MCF 10A (cell line): ENCODE measurements at places on chromosomes 5 and 9. TPM values are rescaled to one million over a fixed set of nuclear protein-coding genes. Genes with fewer than 3 reads are reported as not detected.

GRCh38 chr5:15012061-15012460 is 140.5 kb upstream of the ANKH start:
- no peak for DNase-seq

DNA sequence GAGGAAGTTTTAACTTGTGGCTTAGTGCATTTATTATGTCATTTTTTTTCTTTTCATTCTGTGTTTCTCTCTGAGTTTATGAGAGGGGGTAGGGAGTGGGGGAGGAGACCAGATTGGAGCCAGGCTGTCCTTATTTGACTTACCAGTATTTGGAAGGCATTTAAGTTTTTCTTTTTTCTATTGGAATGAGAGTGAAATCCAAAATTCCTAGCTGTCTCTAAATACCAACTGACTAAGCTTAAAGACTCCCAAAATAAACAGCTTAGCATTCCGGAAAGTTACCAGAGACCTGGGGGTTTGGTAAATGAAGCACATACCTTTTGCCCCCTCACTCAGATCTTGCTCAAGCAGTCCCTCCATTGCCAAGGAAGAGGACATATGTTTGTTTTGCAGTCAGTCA is 581.9 kb upstream of the BRINP1 start:
- no peak for DNase-seq

The DCAF12 gene
- total RNA-seq: 39.8 and 44.2 TPM in 2 replicates

The ORM2 gene
- total RNA-seq: not detected in 2 replicates

The UGT3A1 gene
- not detected in 2 replicates for total RNA-seq

GRCh38 chr5:116462500-116462899 is 112.1 kb downstream of the SEMA6A start:
- DNase-seq: no peak

The WDR41 gene
- 106 and 107 TPM in 2 replicates for total RNA-seq

The NTRK2 gene
- total RNA-seq: not detected in 2 replicates

The ACO1 gene
- total RNA-seq: 28.6 and 31.4 TPM in 2 replicates

- DNase-seq: peak; percentile 11
Measured at GRCh38 chr5:59218424-59219045, 635.7 kb downstream of the RAB3C start.

DNA sequence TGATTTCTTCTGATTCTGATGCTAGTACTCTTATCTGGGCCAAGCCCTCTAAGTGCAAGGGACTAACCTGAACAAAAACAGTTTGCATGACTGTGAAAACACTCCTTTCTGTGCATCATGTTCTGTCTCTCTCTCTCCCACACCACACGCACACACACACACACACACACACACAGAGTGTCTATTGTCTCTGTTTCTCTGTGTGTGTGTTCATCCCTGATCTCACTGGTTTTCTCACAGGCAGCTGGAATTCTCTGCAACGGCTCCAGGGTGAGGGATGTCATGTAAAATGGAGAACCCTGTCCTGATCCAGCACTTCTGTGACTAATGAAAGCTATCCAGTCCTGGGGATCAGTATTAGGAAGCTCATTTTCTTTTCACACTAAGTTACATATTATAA is 453.1 kb upstream of the RGMB start:
- DNase-seq: no peak

The PHAX gene
- 57.4 and 73.2 TPM in 2 replicates for total RNA-seq

DNA sequence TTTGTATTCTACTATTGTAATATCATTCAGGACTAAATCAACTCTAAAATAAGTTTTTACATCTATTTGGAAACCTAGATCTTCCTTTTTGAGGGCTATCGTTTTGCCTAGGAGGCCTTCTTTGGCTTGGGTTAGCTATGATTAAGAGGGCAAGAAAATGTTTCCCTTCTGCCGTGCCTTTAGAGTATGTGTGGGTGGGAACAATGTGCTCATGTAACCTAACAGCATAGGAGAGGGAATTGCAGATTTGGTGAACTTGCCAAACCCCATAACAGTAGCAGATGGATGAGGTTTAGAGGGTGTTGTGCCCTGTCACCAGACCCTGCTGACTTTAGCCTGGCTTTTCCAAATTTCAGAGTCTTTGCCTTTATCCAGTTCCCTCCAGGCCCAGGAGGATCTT is 339.0 kb downstream of the ADGRV1 start:
- peak; percentile 41 for DNase-seq

The IGFBPL1 gene
- not detected in 2 replicates for total RNA-seq

DNA sequence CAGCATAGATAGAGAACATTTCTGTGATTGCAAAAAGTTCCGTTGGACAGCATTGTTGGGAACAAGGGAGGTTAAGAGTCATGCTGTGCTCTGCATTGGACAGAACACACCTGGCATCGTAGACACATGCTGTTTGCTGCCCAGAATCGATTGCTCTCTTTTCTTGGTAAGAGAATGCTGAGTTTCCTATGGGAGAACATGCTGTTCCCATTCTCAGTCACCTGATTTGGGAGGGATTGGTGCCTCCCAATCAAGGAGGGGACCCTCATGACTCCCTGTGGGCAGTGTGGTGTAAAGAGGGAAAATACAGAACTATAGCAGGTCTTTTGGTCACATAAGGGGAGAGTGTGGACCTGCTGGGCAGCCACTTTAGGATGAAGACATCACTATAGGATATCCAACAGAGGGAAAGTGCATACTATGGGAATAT is 555.4 kb upstream of the CLINT1 start:
- DNase-seq: no peak

The CD72 gene
- 1.6 and 1.8 TPM in 2 replicates for total RNA-seq

DNA sequence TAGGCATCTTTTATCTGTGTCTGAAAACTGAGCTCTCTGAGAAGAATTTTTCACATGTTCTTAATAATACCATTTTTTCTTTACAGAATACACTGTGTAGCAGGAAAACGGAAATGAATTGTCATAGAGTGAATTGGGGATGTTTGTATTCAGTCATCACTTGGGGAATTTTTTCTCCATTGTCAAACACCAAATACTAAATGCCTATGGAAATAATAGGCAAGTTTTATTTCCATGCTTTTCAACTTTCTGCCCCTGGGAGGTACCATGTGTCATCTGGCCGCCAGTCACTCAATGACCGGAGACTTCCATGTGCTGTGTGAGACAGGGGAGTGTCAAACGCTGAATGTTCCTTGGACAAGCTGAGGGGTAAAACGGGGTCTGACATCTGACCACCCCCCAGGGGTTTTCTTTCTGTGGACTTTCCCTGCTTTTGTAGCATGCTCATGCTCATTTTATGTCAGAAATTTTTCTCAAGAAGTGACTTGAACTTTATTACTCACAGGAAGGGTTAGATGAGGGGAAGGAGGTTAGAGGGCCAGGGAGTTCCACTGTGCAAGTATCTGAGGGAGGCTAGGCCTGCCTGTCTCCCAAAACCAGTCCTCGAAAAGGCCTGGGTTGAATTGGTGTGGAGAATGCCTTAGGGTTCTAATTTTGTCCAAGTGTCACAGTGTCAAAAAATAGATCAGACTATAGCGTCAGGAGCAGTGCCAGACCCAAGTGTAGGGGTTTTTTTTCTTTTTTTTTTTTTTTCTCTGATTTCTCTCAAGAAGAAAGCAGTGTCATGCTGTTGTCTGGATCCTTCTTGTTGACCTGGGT is 438.6 kb downstream of the AGTPBP1 start:
- DNase-seq: no peak

- peak; percentile 18 for DNase-seq
Measured at GRCh38 chr5:93336330-93337110, 244.5 kb downstream of the NR2F1-AS1 start.

GRCh38 chr5:154937186-154937717 is 759 bp downstream of the GEMIN5 start:
- no peak for DNase-seq

DNA sequence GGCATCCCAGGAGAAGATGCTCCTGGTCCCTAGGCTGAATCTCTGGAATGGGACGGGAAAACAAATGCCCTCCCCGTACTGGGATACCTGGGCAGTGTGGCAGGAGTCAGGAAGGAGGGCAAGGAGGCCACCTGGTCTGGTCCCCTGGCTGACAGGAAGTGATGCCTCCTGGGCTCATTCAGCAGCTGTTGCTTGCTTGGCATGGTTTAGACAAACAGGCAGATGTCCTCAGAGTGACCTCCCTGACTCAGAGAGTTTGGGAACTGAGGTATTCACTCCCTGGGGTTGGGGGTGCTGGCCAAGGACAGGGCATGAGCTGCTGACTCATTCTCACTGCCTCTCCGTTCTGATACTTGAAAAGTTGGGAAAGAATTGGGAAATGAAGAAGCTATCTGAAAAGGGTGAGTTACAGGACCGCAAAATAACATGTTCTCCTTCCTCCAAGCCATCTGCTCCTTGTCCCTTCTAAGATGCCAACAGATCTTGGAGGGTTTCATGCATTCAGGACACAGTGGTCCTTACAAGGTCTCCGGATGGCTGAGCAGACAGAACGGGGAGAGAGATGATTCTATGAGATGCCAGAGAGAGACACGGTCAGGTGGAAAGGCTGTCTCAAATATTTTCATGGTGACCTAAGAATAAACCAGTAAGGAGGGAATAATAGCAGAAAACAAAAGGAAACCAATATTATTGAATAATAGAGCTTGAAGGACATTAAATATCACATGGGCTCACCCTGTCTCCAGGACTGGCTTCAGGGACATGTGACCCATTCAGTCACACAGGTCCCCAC is 534.5 kb downstream of the BNC2 start:
- peak; percentile 100 for DNase-seq

GRCh38 chr5:67021031-67021430 is 175.6 kb downstream of the CD180 start:
- DNase-seq: peak; percentile 97

DNA sequence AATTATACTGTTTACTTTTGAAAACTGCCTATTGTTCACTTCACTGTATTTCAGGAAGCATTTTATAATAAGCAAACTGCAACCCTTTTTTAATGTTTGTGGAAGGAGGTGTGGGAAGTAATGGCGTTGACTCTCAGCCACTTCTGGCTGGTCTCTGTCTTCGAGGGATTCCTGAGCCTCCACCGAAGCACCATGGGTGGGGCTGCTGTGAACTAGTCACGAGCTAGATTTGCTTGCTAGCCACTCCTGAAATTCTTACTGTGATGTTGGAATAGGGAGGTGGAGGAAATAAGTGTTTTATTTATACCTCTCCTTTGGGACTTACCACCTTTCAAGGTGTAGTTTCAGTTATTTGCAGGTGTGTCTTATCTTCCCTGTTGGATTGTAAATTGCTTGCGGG is 26.8 kb downstream of the PIP5K1B start:
- no peak for DNase-seq

GRCh38 chr5:172581315-172581714 is 59.7 kb upstream of the NEURL1B start:
- no peak for DNase-seq

- no peak for DNase-seq
Measured at GRCh38 chr9:4157584-4158499, 142.0 kb downstream of the GLIS3 start.

The SPATA31E1 gene
- not detected in 2 replicates for total RNA-seq

- DNase-seq: peak; percentile 96
Measured at GRCh38 chr9:77707383-77708063, 59.4 kb upstream of the GNA14 start.

The FAM151B gene
- 1.8 TPM in 2 replicates for total RNA-seq

- DNase-seq: no peak
Measured at GRCh38 chr9:85168412-85168811, 498.9 kb downstream of the NTRK2 start.

The CD180 gene
- 0.07 TPM in 1 of 2 replicates, not detected in the other for total RNA-seq

The HAVCR2 gene
- total RNA-seq: 0.17 TPM in 1 of 2 replicates, not detected in the other

DNA sequence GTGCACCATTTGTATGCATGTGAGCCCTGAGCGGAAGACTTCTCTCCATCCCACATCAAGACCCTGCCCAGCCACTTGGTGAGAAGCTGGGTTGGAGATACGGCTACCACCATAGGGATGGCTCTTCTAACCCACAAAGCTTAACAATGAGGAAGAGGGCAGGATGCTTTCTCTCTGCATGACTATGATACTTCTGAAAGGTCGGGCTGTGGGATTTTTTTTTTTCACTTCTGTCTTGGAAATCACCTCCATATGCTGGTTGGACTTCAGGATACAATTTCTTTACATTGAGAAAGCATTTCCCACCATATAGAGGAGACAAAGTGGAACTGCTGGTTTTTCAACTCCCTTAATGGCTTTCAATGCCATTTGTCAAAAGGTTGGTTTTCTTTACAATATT is 30.5 kb downstream of the ZNF366 start:
- no peak for DNase-seq

DNA sequence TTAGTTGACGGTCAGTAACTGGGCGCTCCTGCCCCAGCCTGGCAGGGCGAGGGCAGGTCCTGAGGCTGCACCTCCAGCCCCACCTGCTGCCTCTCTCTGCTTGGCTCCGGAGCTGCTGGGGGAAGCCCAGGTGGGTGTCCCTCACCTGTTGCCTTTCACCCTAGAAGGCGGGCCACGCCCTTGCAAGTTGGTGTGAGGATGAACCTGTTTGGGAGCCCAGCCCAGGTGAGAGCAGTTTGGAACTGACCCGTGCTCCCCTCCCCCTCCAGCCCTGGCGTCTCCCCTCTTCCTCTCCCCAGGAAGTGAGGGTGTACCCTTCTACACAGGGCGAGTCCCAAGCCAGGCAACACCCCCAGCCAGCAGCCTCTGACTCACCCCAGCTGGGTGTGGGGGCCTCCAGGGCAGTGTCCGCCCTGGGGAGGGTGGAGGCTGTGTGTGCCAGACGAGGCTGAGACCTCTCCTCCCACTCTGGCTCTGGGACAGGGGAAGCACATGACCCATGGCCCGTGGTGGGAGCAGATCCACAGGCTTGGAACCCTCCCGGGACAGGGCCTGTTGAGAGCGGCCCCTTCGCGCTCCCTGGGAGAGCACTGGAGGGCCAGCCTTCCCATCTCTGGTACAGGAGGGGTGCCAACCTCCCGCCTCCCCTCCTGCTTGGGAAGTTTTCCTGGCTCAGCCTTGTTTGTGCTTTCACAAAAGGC is 10.4 kb downstream of the LRRC8A start:
- peak; percentile 97 for DNase-seq

DNA sequence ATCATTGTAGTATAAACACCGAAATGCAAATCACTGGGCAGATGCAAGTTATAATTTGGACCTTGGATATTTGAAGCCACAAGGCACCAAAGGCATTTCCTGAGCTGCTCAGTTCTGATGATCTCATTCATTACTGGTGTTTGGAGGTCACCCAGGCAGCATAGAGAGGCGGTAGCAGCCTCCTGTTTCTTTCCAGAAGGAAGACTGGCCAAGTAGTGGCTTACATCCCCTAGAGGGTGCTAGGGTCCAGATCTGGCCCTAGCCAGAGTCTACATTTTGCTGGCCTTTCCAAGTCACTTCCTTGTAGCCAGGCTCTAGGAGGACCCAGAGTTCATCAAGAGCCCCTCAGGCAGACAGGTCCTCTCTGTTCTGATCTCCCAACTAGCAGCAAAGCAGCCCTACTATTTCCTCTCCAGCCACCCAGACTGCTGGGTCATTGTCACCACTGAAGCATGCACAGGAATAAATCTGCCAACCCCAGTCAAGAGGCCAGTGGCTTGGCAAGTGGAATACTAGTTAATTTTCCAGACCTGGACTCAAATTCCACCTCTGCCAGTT is 33.4 kb upstream of the TTC1 start:
- DNase-seq: peak; percentile 69

The RASEF gene
- total RNA-seq: 6.9 and 7.5 TPM in 2 replicates

The CBY3 gene
- not detected in 2 replicates for total RNA-seq

GRCh38 chr9:27835746-27836145 is 262.5 kb upstream of the C9orf72 start:
- DNase-seq: no peak

DNA sequence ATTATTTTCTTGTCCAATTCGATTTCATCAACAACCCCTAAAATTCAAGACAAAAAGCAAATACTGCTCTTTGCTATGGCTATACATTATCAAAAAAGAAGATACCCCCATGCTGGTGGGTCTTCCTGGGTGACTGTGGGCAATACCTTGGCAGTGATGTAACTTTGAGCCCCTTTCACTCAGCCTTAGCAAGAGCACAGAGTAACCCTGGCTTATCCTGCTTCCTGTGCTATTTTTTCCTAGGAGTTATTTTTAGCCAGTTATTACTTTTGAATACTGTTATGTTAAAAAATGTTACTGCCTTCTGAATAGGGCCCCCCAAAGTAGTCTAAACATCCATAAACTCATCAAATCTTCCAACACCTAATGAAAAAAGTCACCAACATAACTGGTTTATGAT is 145.6 kb upstream of the TSLP start:
- no peak for DNase-seq
